ENCODE measurements at places on chromosomes 1 and 21. TPM values are rescaled to one million over a fixed set of nuclear protein-coding genes. Genes with fewer than 3 reads are reported as not detected.

GRCh38 chr1:227396539-227397353 is 78.5 kb upstream of the CDC42BPA start:
- H3K4me1 ChIP-seq, result no peaks in the 10 kb centered on the region
- H3K27me3 ChIP-seq, result no peaks in the 10 kb centered on the region
- H3K36me3 ChIP-seq, result no peaks in the 10 kb centered on the region
- no peak overlapping the region for H3K27ac ChIP-seq

GRCh38 chr1:18093646-18094045 is 14.0 kb upstream of the IGSF21 start:
- H3K4me1 ChIP-seq, result no peaks in the 10 kb centered on the region
- no peak overlapping the region for H3K27ac ChIP-seq
- no peaks in the 10 kb centered on the region for H3K36me3 ChIP-seq
- DNase-seq, result no peak
- H3K27me3 ChIP-seq, result no peaks in the 10 kb centered on the region

The PTGFR gene
- 2.1 TPM for total RNA-seq

DNA sequence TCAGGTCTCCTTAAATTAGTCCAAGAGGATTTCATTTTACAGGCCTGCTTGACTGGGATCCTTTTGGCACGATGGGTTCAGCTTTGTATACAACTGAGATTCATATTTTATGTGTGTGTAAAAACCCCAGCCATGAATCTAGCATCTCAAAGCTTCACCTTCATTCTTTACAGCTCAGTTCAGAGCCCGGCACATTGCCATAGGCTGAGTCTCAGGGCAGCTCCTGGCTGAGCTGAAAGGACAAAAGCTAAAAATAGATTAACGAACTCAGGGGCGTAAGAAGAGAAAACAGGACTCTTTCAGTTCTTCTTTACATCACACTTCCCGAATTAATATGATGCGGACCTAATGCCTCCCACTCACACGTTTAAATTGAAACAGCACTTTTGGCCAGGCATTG is 262.8 kb upstream of the PBX1 start:
- DNase-seq, result no peak
- no peaks in the 10 kb centered on the region for H3K36me3 ChIP-seq
- peak overlapping the region; percentile 29 for H3K4me3 ChIP-seq
- H3K27ac ChIP-seq, result peak overlapping the region; percentile 73

- H3K36me3 ChIP-seq, result no peaks in the 10 kb centered on the region
- H3K27me3 ChIP-seq, result no peaks in the 10 kb centered on the region
- DNase-seq, result no peak
- H3K4me3 ChIP-seq, result no peak overlapping the region
- no peaks in the 10 kb centered on the region for H3K4me1 ChIP-seq
These were observed 166.1 kb downstream of the HIVEP3 start for GRCh38 chr1:41752514-41753170.

The FCRLB gene
- total RNA-seq, result 0.65 TPM

DNA sequence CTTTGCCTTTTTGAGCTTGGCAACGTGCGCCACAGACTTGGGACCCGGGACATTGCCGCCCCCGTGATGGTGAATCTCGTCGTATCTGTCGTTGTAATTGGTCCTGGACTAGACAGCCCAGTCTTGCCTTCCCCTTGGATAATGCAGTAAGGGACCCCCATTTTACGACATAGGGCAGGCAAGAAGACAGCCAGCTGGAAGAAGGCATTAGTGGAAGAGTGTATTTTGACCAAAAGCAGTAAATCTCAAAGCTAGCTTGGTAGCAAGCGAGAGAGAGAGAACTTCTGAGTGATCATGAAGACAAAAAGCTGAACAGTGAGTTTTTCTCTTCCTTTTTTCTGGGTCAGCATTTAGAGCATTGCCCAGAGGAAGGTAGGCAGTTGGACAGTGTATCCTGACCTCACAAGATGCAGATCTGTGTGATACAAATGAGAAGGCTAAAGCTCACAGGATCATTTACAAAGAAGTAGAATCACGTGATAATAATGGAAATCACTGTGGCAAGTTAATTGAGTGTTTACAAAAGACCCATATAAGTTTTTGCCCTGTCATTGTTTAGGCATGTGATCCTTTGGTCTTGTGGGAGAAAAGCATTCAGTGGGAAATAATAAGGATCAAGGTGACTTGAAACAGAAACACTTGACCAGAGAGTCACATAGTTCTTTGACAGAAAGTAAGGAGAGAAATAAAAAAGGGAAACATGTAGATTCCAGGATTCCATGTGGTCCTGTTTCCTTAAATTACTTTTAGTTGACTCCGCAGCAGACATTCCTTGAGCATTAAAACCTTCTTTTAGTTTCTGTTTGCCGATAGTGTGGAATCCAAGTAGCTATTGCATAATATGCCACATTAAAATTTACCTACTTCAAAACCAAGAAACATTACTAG is 66.3 kb downstream of the CNST start:
- no peak for DNase-seq
- peaks cover 38% of the 10 kb centered on the region for H3K4me1 ChIP-seq
- H3K27ac ChIP-seq, result peak overlapping the region; percentile 81
- H3K4me3 ChIP-seq, result no peak overlapping the region
- no peaks in the 10 kb centered on the region for H3K27me3 ChIP-seq

GRCh38 chr1:231507476-231508355 is 20.8 kb upstream of the TSNAX start:
- no peaks in the 10 kb centered on the region for H3K27me3 ChIP-seq
- H3K4me1 ChIP-seq, result no peaks in the 10 kb centered on the region
- H3K36me3 ChIP-seq, result no peaks in the 10 kb centered on the region
- no peak for DNase-seq
- H3K27ac ChIP-seq, result no peak overlapping the region

Measured in esophagus muscularis mucosa (tissue), 4 donors.